ENCODE measurements at places on chromosomes 6 and 20.

GRCh38 chr20:45427236-45428149 lies 11.6 kb downstream of the PIGT start:
- DNase-seq, result no peak

DNA sequence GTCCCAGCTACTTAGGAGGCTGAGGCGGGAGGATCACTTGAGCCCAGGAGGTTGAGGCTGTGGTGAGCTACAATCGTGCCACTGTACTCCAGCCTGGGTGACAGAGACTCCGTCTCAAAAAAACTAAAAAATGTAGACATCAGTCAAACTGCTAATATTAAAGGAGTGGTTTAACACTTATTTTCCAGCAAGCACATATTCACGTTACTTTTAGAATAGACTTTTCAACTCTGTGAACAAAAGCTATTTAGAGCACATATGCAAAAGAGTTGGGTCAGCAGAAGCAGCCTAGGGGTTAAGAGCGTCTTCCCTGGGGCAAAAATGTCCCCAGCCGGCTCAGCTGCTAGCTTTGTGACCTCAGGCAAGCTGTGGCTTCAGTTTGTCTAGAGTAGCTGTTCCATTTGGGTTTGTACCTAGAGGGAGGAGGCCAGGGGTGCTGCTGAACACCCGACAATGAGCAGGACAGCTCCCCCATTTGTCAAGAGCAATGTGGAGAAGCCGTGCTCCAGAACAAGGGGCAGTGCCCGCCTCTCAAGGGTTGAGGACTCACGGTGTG lies 62.5 kb upstream of the PTGIS start:
- no peak for DNase-seq

GRCh38 chr6:116359835-116360234 lies 10.9 kb upstream of the DSE start:
- DNase-seq, result no peak

- no peak for DNase-seq
Measured at GRCh38 chr20:17872959-17873358, 95.6 kb downstream of the SNX5 start.

- no peak for DNase-seq
Measured at GRCh38 chr6:22141241-22141745, 155.5 kb downstream of the PRL start.

GRCh38 chr6:21666201-21666691 lies 72.7 kb downstream of the SOX4 start:
- peak; percentile 19 for DNase-seq

DNA sequence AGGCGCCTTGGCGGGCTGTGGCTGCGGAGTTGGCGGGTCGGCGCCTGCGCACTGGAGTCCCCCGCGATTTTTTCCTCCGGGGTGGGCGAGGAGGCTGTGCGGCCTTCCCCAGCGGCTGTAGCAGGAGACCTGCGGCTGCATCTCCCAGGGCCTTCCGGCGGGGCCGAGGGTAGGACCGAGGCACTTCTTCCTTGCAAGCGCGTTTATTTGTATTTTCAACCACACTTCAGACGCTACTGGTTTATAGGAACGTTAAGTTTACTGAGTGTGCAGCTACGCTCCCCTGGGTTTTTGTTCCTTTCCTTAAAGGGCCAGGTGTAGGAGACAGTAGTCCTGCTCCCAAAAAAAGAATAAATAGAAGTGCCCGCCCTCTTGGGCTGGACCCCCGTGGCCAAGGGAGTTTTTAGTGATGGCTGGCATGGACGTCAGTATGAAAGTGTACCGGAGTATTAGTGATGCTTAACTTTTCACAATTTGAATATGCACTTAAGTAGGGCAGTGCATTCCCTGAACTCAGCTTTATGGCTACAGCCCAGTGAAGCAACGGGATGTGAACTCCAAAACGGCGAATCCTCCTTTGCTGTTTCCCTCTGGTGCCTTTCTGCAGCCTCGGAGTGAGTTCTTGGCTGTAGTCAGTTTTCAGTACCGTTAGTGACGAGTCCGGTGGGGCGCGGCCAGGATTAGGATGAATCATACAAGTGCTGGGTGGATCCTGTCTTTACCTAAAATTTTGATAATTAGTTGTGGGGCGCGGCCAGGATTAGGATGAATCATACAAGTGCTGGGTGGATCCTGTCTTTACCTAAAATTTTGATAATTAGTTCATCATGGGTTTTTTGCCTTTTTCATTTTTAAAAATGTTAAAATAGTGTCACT lies 1.0 kb upstream of the FBXO5 start:
- DNase-seq, result peak; percentile 78

GRCh38 chr6:28776269-28777146 lies 147.3 kb downstream of the TRIM27 start:
- no peak for DNase-seq

- no peak for DNase-seq
Measured at GRCh38 chr6:151747896-151748295, 59.6 kb upstream of the ESR1 start.

DNA sequence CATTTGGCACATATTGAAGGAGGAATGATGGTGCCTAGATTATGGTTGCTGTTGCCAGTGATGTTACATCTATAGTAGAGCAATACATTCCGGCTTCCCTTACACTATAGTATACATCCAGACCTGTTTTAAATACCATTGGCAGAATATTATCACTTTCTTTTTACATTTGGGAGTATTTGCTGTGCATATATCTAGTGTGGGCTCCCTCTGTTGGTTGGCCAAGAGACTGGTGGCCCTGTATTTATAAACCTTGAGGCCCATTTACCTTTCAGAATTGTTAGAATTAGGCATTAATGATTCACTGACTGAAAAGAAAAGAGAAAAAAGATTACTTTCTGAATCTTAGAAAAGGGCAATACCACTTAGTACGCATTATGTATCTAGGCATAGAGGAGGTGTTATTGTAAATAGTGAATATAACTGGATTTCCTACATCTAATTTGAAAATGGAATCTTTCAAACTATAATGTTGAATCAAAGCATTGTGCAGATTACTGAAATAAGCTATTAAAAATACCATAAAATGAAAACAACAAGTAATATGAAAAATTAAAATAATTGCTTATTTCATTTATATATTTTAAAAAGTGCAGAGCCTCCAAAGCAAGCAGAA lies 628.8 kb upstream of the MAN1A1 start:
- DNase-seq, result no peak

DNA sequence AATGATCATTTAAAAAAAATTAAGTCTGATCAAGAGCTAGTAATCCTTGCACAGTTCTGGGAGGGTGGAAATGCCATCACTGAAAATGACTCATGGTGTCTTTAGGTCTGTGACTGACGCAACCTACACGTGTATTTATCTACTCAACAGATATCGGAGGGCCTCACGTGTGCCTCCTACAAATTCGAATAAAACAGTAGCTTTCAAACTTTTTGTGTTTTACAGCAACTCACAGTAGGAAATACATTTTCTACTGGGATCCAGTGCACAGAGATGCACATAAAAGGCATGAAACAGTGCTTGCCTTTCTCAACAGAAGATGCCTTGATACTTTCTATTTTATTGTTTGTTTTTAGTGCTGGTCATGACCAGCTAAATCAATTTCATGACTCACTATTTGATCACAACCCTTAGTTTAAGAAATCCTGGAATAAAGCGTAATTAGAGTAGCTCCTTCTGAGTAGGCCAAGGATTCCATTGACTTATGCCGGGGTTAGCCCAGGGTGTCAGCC lies 210.0 kb upstream of the SNX9 start:
- DNase-seq, result no peak

DNA sequence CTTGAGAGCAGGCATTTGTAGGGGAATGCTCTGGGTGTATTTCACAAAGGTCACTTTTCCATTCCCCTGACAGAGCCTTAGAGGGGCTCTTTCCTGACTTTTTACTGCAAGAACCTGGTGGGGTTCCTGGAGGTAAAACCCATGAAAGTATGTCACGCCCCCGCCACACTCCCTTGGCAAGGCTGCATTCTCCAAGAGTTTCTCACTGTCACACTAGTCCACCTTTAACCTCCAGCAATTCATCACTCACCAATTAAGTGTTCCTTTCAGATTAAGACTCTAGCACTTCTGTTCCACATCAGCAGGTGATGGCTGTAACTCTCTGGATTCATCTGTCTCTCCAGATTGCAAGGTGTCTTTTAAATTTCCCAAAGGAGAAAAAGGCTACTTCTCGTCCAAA lies 32.7 kb upstream of the NKX2-4 start:
- DNase-seq, result no peak

GRCh38 chr6:31864818-31865204 lies 2.2 kb upstream of the NEU1 start:
- no peak for DNase-seq

GRCh38 chr6:135358985-135359384 lies 138.6 kb downstream of the AHI1 start:
- DNase-seq, result no peak

- DNase-seq, result no peak
Measured at GRCh38 chr6:11972270-11972669, 39.8 kb upstream of the HIVEP1 start.

GRCh38 chr6:25542984-25543910 lies 108.8 kb upstream of the SCGN start:
- DNase-seq, result no peak

DNA sequence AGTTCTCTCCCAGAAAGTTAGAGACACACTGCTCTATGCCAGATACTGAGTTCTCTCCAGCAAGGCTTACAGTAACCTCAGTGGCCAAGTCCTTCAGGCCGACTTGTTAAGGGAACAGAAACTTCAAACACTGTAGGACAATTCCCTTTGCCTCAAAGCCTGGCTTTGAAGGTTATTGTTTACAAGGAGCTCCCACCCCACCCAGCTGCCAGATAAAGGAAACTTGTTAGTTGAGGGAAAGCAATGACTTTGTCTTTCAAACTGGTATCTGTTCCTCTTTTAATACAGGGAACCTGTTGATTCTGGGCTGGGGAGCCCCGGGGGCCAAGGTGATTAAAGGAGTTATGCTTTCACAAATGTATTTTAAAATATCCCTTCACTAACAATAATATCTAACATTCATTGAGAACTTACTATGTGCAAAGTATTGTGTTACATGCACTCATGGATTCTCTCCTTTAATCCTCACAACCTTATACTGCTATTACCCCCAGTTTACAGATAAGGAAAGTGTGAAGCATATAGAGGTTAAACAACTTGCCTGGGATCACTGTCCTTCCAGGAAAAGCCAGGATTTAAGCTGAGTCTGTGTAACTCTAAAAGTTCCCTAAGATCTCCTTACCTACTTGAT lies 27.6 kb upstream of the CDKN1A start:
- no peak for DNase-seq

DNA sequence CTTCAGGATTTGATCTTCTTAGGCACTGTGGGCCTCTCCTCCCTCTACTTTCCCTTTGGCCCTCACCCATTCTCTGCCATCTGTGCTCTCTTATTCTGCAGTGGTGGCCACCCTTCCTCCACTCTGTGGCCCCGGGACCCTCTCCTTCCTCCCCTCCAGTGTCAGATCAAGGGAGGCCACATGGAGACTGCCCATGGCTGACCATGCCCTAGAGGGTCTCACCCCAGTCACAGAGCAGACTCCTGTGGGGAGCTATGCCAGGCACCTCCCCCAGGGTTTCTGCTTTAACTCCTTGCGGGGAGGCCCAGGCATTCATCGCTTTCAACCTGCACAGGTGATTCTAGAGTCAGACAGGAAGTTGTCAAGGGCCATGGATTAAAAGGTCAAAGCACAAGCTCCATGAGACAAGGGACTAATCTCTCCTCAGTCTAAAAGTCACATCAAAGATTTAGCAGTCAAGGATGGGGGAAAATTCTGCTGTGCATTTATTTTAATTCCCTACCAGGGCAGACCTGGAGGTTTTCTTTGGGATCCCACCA lies 15.7 kb upstream of the CST3 start:
- DNase-seq, result no peak

- no peak for DNase-seq
Measured at GRCh38 chr20:14761903-14762302, 424.5 kb upstream of the FLRT3 start.

DNA sequence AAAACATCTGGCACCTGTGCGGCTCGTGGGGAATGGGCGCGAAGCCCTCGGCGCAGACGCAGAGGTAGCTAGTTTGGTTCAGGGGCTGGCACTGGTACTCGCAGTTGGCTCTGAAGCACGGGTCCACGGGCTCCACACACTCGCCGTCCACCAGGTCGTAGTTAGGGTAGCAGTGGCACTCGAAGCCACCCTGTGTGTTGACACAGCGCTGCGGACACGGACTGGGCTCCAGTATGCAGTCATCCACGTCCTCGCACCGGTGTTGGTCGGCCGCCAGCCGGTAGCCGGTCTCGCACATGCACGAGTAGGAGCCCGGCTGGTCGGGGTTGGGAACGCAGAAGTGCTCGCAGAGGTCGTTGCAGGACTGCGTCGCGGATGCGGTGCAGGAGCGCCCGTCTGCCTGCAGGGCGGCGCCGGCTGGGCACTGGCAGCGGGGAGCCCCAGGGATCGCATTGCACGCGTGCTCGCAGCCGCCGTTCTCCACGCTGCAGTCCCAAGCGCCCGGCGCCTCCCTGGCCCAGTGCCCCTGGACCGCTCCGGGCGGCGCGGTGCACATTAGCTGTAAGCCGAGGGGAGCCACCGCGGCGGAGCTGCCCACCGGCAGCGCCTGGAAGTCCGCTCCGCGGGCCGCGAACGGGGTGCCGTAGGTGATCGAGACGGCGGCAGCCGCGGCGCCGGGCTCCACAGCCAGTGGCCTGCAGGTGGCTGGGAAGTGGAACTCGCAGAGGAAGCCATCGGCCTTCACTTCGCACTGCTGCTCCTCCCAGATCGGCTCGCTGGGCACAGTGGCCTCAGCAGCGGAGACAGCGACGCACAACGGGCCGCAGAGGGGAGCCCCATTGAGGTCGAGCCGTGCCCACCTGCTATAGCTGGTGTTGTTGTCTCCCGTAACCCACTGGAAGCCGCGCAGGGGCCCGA lies 930 bp downstream of the THBD start:
- DNase-seq, result peak; percentile 40

DNA sequence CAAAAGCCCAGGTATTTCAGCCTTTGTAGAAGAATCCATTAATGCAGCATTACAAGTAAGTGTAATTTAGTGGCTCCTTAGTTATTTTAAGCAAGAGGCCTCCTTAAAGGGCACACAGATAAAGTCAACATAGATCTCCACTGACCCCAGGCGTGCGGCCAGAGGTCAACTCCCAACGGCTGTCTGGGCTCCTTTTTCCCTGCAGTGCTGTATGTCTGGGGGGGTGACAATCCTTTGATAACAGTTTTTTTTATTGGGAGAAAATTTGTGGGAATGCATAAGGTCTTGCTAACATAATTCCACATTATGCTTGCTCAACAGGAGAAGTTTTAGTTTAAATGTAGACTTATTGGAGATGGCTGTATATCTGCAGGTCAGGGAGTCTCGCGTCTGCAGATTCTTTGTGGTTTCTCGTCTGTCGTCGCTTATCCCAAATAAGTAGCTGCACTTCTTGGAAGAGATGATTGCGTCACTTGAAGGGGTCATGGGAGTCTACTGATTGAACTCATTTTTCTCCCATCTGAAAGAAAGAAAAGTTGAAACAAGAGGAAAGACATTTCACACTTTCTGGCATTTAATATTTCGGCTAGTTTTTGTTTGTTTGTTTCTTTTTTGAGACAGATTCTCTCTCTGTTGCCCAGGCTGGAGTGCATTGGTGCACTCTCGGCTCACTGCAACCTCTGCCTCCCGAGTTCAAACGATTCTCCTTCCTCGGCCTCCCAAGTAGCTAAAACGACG lies 151.7 kb upstream of the AKAP12 start:
- DNase-seq, result no peak

DNA sequence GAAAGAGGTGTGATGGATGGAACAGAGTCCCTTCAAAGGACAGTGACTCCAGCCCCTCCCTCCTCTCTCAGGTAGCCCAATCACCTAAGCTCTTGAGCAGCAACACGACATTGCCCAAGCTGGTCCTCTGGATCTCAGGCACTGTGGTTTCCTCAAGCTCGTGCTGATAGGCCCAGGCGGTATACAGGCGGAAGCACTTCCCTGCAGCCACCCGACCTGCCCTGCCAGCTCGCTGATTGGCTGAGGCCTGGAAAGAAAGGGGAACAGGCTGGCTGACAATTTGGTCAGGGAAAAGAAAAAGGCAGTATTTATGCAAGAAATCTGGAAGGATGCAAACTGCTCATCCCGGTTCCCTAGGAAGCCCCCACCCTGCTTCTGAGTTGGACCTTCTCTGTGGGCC lies 9.6 kb downstream of the C6orf136 start:
- DNase-seq, result no peak

Measured in T-helper 2 cell treated with Interferon-gamma antibody and Interleukin-4, amounts not matched to agents 5 μg/mL and 100 μg/mL, for 36 hours (primary cell).